ENCODE measurements at places on chromosomes 3 and 15.

DNA sequence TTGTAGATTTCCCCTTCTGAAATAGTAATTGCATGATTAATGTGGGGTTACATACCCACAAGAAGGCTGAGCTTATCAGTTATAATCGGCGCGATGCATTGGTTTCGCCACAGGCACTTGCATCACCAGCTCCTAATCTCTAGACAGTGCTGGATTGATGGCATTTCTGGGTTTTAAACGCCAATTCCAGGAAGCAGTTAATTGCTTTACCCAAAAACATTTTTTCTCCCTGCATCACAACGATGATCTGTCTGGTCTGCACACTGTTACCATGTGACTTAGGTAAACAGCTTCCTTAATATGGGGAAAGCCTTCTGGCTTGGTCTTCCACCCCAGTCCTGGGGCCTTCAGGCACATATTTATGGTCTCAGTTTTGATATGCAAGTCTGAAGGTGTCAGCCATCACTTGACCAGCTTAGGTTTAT is 70.0 kb upstream of the HEG1 start:
- no peak for DNase-seq

GRCh38 chr3:145623349-145623748 is 537.6 kb downstream of the PLOD2 start:
- DNase-seq, result no peak

- DNase-seq, result no peak
Measured at GRCh38 chr3:178850450-178851190, 221.0 kb downstream of the ZMAT3 start.

DNA sequence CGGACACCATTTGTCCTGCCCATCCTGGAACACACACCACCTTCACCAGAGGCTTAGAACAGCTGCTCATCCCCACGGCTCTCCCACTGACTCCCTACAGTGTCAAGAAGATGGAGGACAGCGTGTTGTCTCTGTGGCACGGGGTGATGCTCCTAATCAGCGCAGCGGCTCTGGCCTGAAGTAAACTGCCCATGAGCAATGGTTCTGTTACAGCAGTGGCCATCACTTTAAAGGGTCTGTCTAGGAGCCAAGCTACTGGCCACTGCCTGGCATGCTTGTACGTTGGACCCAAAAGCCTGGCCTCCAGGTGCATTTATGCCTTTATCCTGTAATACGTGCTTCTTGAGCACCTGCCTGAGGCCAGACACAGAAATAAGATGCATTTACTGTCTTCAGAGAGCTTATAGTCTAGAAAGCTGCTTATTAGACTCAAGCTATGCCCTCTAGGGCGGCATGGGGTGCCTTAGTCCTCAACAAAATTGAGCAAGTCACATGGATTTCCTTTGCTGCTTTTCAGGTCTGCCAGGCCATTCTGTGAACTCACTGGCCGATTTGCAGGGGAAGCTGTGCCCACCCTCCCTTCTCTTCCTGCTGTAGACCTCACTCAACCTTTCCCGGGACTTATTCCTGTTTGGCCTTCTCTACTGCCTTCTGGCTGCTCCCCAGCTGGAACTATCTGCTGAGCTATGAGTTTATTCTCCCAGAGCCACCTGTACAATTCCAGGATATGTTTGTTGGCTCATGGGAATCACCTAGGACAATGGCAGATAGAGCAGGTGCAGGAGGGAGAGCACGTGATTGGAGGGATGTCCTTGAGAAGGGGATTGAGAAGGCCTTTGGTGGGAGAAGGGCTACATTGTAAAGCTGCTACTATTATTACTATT is 51.9 kb downstream of the STARD5 start:
- DNase-seq, result no peak

DNA sequence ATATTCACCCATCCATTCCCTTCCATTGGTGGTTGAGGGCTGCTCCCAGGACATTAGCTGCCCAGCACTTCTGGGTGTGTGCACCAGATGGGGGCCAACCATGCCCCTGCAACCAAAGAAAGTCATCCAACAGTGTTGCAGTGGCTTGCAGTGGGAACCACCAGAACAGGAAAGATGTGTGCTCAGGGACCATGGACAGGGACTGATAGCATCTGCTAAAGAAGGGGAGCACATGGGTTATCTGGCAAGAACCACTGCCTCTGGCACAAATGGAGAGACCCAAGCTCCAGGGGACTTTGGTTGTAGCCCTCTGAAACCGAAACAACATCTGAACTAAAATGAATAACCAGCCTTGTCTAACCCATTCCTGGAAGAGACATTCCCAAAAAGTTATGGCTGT is 8.1 kb downstream of the DCLK3 start:
- no peak for DNase-seq

DNA sequence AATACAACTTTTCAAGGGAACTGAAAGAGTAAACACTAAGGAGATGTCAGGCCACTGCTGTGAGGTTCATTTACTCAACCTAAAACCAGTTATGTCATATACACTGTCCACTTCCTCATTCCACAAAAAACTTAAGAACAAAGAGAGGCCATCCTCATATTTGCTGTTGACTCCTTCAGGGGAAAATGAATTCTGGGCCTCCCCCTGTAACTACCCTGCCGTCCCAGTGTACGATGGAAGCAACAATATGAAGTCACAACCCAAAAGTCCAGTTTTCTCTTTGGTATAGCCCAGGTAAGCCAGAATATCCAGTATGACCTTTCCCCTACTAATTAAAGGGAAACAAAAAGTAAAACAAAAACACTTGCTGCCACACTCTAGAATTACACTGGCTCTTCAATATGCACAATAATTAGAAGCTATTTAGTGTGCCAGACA is 16.2 kb downstream of the CEP152 start:
- peak; percentile 59 for DNase-seq

DNA sequence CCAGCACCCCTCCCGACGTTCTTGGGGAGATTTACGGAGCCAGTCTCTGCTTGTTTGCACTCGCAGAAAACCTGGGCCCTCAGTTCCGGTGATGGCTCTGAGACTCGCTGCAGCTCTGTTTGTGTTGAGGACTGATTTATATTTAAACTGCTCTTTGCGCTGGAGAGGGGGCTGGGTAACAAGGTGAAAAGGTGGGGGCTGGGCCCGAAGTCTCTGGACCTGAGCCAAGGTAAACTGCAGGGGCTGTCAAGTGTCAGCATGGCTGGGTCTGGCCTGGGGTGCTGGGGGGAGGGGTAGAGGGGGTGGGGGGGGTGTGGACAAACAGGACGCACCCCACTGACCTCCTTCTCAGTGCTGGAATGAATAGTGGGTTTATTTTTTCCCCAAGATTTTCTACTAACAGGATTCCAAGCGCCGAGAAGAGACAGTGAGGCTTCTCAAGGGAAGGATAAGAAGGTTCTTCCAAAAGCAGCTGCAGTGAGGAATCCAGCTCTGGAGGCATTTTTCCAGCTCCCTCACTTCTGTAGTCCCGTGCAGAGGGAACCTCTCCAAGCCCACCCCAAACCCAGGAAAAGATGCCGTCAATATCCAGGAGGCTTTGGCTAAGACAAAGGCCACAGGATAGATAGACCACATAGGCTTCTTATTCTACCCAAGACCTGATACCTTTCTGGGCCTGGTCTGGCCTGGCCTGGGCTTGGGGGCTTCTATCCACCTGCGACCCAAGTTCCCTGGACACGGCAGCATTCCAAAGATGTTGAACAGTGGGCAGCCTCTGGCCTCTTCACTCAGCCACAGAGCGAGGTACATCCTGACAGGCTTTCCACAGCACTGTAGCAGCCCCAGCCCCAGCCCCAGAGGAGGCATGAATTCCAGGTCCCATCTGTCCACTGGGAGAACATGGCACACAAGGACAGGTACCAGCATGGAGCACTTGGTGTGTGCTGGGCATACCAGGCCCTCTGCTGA is 938 bp upstream of the SLCO2A1 start:
- no peak for DNase-seq

- DNase-seq, result no peak
Measured at GRCh38 chr3:147462856-147463255, 53.7 kb downstream of the ZIC1 start.

DNA sequence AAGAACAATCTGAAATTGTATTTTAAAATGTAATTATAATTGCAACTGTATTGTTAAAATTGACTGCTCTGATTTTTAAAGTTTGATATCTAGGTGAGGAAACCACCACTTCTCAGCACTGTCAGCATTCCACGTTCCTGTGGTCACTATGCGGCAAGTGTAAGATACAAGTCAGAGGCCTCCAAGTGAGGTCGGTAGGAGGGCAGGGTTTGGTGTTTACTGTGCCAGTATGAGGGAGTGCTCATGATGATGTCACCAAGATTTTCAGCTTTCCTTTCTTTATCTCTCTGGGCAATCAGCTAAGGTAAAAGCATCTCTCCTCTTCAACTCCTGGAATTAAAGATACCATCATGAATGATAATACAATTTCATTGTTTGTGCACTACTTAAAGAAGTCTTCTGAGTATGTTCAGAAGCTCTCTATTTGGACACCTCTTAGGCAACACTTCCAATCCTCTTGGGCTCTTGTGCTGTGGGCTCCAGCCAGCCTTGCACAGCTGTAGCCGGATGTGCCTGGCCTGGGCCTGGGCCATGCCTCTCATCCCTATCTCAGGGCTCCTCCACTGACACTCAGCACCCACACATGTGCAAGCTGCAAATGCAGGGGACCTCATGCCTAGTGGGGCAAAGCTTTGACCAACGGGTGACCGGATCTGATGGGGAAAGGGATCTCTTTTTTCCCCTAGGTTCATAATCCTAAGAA is 42.9 kb downstream of the CCR3 start:
- DNase-seq, result no peak

DNA sequence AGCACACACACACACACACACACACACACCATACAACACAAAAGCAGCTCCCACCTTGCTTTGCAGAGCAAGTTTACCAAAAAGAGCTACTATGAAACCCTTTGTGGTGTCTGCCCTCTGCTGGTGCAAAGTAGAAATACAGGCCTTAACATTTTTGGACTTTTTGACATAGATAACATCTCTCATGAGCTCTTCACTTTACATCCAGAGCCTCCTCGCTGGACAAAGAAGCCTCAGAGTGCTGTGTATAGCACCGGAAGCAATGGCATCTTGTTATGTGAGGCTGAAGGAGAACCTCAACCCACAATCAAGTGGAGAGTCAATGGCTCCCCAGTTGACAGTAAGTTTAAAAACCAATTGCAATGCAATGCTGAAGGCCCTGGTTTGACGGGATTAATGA is 157.9 kb downstream of the CHL1 start:
- DNase-seq, result peak; percentile 31

DNA sequence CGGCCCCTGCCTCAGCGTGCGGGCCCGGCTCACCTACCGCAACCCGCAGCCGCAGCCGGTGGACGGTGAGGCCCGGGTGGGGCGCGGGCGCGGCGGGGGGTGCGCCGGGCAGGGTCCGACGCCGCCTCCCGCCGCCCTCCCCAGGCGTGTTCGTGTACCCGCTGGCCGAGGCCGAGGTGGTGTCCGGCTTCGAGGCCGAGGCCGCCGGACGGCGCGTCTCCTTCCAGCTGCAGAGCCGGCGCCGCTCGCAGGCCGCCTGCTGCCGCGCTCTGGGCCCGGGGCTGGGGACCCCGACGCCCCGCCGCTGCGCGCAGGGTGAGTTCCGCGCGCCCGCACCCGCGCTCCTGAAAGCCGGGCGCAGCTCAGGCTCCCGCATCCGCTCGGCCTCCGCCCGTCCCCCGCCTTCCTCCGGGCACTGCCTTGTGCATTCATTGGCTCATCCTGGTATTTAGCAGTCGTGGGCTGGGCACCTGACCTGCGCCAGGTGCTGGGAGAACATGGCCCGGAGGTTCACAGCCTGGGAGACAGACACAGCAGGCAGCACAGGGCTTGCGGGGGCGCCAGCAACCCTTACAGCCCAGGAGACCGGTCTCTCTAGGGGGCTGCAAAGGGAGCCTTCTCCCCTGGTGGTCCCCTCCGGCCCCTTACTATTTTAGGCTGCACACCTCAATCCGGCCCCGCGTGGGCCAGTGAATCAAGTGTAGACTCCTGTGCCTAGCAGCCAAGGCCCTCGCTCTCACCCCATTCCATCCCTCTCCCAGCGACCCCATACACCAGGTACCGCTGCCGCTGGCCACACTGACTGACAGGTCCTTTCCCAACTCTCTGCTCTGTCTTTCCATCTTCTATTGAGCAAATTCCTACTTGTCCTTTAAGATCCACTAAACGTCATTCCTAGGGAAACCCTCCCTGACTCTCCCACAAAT is 1.5 kb downstream of the VWA5B2 start:
- no peak for DNase-seq

DNA sequence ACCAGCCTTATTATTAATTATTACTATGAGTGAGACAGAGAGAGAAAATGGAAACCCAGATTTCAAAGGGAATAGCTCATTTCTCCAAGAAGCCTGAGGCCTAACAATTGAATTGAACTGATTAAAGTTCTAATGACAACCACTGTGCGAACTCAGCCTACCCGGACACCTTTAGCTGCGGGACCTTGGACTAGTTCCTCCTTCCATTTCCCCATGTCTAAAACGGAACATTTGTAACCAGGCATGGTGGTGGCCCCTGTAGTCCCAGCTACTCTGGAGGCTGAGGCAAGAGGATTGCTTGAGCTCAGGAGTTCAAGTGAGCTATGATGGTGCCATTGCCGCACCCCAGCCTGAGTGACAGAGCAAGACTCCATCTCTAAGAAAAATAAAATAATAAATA is 16.4 kb upstream of the RTP2 start:
- no peak for DNase-seq
